OCI-LY7 (cell line): ENCODE measurements at places on chromosomes 2 and 18.

DNA sequence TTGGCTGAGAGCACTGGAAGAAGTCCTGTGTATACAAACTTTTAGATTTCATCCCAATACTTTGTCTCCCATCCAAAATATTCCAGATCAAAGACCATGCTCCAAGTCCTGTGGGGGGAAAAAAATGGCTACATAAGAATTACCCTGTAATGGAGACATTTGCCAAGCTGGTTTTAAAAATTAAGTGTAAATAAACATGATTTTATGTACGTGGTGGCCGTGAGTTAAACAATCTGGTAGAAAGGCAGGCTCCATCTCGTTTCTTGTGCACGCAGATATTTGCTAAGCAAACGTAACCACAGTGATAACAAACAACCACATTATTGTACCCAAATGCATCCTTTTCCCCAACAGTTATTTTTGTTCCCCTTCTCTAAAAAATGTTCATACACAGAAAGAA is 176.4 kb downstream of the ZNF516 start:
- DNase-seq, result no peak

DNA sequence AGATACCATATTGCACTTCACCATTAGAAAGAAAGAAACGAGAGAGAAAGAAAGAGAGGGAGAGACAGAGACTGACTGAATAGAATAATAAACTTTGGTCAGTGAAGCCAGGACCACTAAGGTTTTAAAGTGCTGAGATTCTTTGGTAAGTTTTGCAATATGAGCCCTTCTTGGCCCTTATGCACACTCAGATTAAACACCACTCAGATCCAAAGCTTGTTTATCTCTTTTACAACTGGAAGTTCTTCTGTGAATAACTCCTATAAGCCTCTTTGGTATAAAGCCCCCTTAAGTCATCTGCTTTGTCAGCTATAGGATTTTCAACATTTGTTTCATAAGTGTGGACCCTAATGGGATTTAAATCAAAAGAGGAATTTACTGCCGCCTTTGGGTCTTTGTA is 40.8 kb downstream of the PID1 start:
- DNase-seq, result no peak

DNA sequence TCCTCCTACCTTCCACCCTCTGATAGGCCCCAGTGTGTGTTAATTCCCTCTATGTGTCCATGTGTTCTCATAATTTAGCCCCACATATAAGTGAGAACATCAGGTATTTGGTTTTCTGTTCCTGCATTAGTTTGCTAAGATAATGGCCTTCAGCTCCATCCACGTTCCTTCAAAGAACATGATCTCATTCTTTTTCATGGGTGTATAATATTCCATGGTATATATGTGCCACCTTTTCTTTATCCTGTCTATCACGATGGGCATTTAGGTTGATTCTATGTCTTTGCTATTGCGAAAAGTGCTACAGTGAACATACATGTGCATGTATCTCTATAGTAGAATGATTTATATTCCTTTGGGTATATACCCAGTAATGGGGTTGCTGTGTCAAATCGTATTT is 46.8 kb upstream of the PDE1A start:
- no peak for DNase-seq

DNA sequence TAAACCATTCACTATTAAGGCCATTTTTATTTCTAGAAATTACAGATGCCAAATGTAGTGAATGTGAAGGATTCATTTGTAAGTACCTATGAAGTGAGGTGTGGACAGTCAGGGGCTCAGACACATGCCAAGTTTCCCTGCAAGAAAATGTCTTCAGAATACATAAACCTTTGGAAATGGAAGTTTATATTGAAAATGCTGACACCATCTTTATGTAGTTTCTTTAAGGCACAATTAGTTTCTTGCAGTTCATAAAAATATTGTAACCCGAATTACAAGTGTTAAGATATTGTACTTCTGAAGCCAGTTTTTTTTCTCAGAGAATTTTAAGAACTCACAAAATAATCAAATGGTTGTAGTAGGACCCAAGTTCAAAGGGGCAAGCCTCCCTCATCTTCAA is 66.1 kb upstream of the LYPD1 start:
- DNase-seq, result no peak

- DNase-seq, result no peak
These were observed 594.0 kb upstream of the ACVR2A start for GRCh38 chr2:147250652-147251356.

GRCh38 chr2:33322612-33323011 is 153.8 kb upstream of the RASGRP3 start:
- peak; percentile 4 for DNase-seq

DNA sequence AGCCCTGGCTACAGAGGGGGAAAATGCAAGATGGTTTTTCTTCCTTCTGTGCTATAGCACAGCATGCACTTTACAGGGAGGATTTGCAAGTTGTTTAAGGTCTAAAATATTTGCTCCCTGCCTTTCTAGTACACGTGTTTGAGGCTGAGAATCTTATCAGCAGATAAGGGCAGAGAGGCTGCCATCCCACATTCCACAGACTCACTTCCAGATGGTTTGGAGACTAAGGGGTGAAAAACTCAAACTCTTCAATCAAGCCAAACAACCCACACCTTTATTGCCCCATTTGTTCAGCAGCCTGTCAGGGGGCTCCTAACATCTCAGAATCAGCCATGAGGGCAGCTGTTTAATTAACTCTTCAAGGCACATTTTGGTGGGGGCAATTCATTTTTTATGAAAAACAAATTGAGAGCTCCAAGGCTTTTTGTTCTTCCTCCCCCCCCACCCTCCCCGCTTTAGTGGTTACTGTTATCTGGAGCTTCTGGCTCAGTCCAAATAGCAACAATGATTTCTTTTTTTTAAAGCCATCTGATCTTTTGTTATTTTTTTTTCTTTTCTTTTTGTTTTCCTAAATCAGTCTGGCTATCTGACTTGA is 242.6 kb upstream of the NT5C1B start:
- DNase-seq, result no peak
